ENCODE measurements at places on chromosomes 5 and 9. TPM values are rescaled to one million over a fixed set of nuclear protein-coding genes. Genes with fewer than 3 reads are reported as not detected.

Gene MAP1B
- total RNA-seq: 82.4 TPM

Gene TSC1
- 47.8 TPM for total RNA-seq

Gene FGF1
- 0.23 TPM for total RNA-seq

Gene NTNG2
- total RNA-seq: 0.20 TPM

Gene KCNIP1
- total RNA-seq: 1.5 TPM

Gene FOXD4L5
- 0.04 TPM for total RNA-seq

Gene INSL6
- not detected for total RNA-seq

Gene KDM3B
- total RNA-seq: 67.8 TPM

Gene PCDHB5
- 7.0 TPM for total RNA-seq

Gene SAXO1
- total RNA-seq: not detected

Gene ZMYND19
- total RNA-seq: 24.3 TPM

GRCh38 chr5:136235321-136235720, 42.4 kb upstream of the SMIM32 start:
- DNase-seq: no peak

DNA sequence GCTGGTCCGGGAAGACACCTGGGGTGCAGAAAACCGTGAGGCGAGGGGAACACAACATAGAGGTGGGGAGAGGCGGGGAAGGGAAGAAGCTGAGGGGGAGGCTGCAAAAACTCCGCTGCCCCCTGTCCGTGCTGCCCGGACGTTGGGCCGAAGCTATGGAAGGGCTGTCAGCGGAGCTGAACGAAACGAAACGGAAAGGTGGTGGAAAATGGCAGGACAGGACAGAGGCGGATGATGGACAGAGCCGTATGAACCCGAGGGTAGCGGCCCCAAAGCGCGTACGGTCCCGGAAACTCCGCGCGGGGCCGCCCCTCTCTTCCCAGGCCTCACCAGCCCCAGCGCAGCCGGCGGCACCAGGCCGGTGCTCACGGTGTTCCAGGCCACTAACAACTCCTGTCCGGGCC, 272 bp downstream of the ANAPC2 start:
- no peak for DNase-seq

GRCh38 chr5:151577566-151577965, 13.6 kb downstream of the FAT2 start:
- no peak for DNase-seq

GRCh38 chr5:67748165-67748690, 467.3 kb upstream of the PIK3R1 start:
- DNase-seq: no peak

GRCh38 chr5:40601198-40601868, 78.4 kb upstream of the PTGER4 start:
- no peak for DNase-seq

- DNase-seq: no peak
Measured at GRCh38 chr5:123855609-123856008, 343.6 kb downstream of the CSNK1G3 start.

- DNase-seq: no peak
Measured at GRCh38 chr5:54581831-54582548, 64.4 kb downstream of the SNX18 start.

- DNase-seq: no peak
Measured at GRCh38 chr5:488241-488640, 36.0 kb downstream of the SLC9A3 start.

DNA sequence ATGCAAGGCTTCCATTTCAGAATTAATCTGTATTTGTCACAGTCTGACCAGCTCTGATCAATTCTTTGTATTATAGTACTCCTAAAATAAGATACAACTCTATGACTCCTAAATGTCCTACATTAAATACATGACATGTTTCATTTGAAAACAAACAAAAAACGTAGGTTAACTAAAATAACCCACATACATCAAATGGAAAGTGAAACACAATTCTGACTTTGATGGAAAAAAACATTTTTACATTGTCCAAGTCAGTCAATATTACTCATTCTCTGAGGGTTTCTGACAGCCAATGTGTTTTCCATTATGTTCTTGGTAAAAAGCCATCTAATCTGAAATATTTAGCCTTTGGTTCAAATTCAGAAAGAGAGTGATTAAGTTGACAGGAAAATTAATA, 8.7 kb downstream of the HMGCS1 start:
- DNase-seq: no peak

- no peak for DNase-seq
Measured at GRCh38 chr5:74261421-74261820, 379.1 kb downstream of the ENC1 start.

GRCh38 chr5:35753500-35753899, 103.2 kb upstream of the IL7R start:
- no peak for DNase-seq

- no peak for DNase-seq
Measured at GRCh38 chr9:122463828-122464632, 13.7 kb downstream of the OR1J1 start.

GRCh38 chr9:81666123-81666522, 23.2 kb downstream of the TLE1 start:
- no peak for DNase-seq

DNA sequence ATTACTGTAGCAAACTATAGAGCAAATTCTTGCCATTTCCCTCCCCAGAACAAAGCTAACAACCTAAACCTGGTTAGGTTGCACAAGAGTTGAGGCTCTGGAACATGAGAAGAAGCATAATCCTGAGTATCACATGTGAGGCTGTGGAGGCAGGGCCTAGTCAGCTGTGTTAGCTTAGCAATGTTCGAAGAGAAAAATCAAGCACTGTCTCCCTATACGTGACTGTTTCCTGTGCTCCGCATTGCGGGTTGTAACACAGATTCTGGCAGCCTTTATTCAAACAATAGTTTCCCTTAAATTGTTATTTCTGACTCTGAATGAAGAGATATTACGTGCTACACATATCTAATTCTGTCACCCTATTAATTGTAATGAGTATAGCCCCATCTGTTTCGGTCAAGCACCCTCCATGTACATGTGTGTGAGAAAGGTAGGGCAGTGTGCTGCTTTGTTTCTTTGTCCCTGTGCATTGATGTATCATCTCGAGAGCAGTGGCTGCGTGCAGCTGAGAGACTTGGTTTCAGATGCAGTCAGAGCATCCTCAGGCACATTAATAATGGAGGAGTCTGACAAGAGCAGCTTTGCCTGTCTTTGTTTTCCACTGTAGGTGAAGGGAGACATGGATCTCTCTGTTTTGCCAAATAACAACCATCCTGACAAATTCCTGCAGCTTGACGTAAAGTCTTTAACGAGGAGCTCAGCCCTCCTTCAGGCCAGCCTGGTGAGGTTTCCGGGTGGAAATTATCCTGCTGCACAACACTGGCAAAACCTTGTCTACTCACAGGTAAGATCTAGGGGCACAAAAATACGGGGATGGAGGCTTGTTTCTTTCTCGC, at the start of gene MINAR2:
Gene MINAR2 (plus strand): TSS at position 523 of the 836 bp plus-strand sequence. CDS start 97 bp downstream, at position 620.
- no peak for DNase-seq

DNA sequence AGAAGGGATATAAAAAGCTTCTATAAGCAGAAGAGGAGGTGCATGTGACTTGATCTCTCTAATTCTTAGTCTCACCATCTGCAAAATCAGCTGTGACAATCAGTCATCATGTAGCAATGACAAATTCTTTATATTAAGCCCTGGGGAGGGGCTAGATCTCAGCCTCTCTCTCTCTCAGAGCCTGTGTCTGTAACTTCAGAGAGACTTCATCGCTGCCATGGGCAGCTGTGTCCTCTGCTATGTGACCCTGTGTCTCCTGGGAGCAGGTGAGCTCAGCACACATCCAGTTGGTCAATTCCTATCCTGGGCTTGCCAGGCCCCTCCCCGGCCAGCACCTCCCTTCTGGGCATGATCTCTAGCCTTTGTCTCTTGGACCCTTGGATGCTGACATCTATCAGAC, 109.6 kb downstream of the ANKRD18B start:
- DNase-seq: no peak
